Foreskin melanocyte (primary cell): ENCODE measurements at places on chromosomes 3 and 15.

DNA sequence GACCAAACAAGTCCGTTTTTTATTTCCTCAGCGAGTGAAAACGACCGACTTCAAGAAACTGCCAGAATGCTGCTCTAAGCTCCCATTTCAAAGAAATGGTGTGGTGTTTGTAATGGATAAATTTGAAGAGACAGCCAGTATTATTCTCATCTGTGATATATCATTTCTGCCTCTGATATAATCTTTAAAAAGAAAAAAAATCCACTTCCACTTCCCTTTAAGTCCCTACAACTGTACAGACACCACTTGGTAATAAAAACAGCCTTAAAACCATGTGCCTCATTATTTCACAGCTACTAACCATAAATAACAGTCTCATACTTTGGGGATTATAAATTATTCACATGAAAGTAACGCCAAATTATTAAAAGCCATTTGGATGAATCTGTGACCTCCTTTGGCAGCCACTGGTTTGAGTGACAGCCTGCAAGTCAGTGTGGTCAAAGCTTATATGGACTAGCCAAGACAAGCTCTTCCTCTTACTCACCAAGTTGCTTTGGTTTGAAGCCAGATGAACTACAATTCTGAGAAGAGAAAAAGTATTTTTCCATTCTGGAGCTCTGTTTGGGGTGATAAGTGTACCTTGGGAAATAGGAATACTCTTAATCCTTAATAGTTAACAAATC is 168.0 kb downstream of the SHOX2 start:
- DNase-seq = no peak

DNA sequence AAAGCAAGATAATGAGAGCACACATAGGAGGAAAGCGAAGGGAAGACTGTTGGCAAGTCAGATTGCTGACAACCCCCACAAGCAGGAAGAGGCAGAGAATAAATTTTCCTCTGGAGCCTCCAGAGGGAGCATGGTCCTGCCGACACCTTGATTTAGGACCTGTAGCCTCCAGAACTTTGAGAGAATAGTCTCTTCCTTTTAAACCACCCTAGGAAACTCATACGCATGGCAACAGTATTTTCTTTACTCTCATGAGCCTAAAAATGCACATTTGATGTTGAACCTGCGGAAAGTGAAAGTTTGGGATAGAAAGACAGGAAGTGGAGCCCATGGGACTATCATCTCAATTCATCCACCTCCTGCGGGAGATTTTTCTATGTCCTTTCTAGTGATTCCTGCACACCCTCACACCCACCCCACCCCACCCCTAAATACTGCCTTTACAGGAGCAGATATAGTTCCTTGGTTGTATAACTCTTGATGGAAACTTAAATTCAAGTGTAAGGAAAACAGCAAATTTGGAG is 116.7 kb upstream of the LPP start:
- no peak for DNase-seq

DNA sequence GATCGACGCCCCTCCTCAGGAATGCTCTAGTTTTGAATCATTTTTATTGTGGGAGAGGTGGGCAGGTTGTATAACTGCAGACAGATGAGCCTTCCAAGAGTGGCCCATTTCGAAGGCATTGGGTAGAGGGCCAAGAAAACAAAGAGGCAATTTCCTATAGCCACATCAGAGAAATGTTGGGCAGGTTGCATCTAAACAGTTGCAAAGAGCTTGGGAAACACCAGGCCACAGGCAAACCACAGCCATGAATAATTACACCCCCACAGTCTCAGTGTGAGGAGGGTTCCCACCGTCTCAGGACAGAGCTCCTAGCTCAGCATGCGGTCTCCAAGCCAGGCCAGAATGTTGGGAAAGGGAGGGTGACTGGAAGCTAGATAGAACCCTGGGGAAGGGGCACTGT is 257.3 kb downstream of the ABHD5 start:
- no peak for DNase-seq

GRCh38 chr15:73957276-73957675 is 31.0 kb downstream of the LOXL1 start:
- DNase-seq = no peak

GRCh38 chr3:46935168-46935858 is 41.2 kb downstream of the CCDC12 start:
- peak; percentile 93 for DNase-seq

- DNase-seq = no peak
Observed at GRCh38 chr3:78940128-78940527, 827.7 kb downstream of the ROBO1 start.

DNA sequence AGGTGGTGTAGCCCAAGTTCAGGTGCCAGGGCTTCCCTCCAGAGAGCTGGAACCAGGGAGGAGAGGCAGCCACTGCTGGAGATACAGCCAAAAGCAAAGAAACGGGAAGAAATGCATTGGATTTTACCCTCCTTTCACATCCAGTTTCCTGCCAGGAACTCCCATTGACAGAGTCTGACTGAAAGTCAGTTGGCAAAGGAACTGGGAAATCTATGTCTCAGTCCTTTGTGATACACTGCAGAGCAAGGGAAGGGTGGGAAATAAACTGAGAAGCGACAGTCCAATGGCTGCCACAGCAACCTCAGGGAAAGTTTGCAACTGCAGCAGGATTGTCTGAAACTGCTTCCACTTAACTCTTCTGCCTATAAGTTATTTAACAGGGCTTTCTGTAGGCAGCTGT is 142.6 kb downstream of the SATB1 start:
- DNase-seq = no peak

- DNase-seq = no peak
Observed at GRCh38 chr15:75523011-75523410, 56.1 kb downstream of the PTPN9 start.

- DNase-seq = no peak
Observed at GRCh38 chr15:68385240-68385561, 46.8 kb downstream of the ITGA11 start.

DNA sequence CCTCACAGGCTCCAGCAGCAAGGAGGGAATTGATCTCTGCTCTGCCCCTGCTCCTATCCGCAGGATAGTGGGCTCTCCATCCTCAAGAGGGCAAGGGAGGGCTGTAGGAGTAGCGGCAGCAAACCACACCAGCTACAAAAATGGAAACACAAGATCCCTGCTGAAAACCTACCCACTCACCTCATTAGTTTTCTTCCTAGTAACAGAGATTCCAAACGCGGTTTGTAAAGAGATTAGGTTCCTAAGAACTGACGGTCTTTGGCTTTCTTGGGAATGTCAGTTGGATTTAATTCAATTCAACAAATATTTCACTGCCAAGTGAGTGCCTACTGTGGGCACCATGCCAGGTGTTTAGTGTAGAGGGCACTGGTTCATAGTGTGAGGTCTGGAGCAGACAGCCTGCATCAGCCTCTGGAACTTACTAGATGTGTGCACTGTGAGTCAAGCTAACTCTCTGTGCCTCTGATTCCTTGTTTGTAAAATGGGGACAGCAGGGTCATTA is 84.7 kb downstream of the MRPL46 start:
- no peak for DNase-seq

- no peak for DNase-seq
Observed at GRCh38 chr3:53845881-53846133, 412 bp downstream of the CHDH start.

DNA sequence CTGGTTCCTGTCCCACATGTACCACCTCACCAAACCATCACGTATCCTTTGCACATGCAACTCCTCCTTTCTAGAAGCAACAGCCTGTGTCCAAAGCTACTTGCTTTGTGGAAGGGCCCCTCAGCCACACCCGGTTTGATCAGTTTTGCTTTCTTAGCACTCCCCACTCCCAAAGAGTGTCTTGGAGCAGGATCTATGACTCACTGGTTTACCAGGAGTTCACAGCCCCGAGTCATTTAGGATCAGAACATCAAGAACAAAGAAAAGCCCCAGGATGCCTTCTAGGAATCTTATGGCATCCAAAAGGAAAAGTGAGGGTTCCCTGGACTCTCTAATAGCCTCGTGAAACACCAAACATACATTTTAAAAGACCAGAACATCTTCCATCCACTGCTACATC is 50.7 kb upstream of the IGF1R start:
- DNase-seq = no peak

- no peak for DNase-seq
Observed at GRCh38 chr3:67362686-67363085, 291.7 kb downstream of the SUCLG2 start.

- DNase-seq = no peak
Observed at GRCh38 chr3:143856252-143856970, 8.1 kb upstream of the SLC9A9 start.

GRCh38 chr15:76336254-76337058 is at the start of gene ISL2:
Gene ISL2 (plus strand): TSS chr15:76336773. CDS start chr15:76336884, 111 bp downstream.
- no peak for DNase-seq

- peak; percentile 17 for DNase-seq
Observed at GRCh38 chr15:43748376-43748775, 2.1 kb downstream of the PDIA3 start.

GRCh38 chr3:123085932-123086627 is 19.3 kb downstream of the PDIA5 start:
- no peak for DNase-seq

- no peak for DNase-seq
Observed at GRCh38 chr3:60220768-60221167, 1030.5 kb downstream of the FHIT start.
